Activated T-cell treated with anti-CD3 and anti-CD28 coated beads, Interleukin-2, amount 50 U/mL, for 48 hours (primary cell): ENCODE measurements at places on chromosomes 7 and 10.

- DNase-seq: no peak
These were observed 477.2 kb downstream of the GPAM start for GRCh38 chr10:111706331-111706730.

DNA sequence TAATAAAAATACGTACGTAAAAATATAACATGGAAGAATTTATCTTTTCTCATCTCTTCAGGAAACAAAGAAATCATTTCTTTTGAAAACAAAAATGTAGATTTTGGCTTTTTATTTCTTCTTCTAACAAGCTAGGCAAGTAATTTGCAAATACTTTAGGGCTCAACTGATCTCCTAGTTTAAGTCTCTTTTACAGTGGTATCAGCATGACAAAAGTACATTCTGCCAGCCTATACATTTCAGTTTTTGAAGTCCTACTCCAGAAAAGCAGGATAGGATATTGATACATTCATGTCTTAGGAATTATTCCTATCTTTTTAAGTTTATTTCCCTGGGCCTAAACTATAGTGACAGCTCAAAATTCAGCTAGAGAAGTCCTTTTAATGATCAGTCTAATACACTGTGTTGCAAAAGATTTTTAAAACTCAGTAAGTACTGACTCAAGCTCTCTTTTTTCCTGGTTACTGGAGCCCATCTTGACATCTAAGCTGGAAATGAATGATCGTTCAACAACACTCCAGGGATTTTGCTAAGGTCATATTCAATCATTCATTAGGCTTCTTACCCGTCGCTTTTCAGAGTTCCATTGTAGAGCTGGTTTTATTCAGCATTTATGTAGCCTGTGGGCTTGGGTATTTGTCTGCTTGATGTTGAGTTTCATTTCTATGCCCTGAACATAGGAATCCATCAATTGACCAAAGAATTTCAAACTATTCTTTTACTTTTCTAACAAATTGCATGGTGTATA, 12.2 kb upstream of the FAM53B start:
- DNase-seq: no peak

GRCh38 chr10:112361951-112362751, 11.8 kb upstream of the ACSL5 start:
- DNase-seq: no peak

DNA sequence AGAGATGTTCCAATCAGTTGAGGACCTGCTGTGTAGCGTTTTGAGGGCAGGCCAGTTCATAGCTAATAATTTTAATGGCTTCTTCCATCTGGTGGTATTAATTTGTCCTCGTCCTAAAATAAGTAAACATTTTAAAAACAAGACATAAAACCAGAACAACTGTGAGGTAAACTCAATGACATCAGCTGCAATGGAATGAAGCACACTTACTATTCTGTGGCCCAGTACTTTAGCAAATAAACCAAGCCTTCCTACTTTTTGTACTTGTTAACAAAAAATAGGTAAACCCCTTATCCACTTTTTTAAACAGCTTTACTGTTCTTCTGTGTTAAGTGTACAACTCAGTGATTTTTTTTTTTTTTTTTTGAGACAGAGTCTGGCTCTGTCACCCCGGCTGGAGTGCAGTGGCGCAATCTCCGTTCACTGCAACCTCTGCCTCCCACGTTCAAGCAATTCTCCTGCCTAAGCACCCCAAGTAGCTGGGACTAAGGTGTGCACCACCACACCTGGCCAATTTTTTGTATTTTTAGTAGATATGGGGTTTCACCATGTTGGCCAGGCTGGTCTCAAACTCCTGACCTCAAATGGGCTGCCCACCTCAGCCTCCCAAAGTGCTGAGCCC, 28.9 kb upstream of the FZD1 start:
- no peak for DNase-seq

DNA sequence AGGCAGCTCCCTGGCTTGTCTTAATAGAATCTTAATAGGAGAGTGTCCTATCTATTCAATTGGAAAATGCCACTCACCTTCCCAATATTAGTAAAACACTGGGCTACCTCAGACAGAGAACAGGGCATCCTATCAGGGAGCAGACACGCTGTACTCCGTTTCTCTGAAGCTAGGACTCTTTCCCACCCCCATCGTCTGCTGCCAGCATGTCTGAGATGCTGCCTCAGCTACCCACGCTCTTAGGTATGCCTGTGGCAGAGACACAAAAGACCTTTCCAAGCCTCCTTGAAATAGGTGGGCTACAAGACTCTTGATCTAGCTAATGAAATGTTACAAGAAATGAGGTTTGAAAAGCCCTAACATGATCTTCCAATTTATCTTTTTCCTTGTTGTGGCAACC, 2.5 kb upstream of the LRIT2 start:
- DNase-seq: no peak

- no peak for DNase-seq
These were observed 33.8 kb upstream of the RNF32 start for GRCh38 chr7:156606691-156607331.

- DNase-seq: no peak
These were observed 9.4 kb downstream of the FRG2B start for GRCh38 chr10:133617196-133617595.

- no peak for DNase-seq
These were observed 48.1 kb downstream of the ATRNL1 start for GRCh38 chr10:115141254-115141653.

DNA sequence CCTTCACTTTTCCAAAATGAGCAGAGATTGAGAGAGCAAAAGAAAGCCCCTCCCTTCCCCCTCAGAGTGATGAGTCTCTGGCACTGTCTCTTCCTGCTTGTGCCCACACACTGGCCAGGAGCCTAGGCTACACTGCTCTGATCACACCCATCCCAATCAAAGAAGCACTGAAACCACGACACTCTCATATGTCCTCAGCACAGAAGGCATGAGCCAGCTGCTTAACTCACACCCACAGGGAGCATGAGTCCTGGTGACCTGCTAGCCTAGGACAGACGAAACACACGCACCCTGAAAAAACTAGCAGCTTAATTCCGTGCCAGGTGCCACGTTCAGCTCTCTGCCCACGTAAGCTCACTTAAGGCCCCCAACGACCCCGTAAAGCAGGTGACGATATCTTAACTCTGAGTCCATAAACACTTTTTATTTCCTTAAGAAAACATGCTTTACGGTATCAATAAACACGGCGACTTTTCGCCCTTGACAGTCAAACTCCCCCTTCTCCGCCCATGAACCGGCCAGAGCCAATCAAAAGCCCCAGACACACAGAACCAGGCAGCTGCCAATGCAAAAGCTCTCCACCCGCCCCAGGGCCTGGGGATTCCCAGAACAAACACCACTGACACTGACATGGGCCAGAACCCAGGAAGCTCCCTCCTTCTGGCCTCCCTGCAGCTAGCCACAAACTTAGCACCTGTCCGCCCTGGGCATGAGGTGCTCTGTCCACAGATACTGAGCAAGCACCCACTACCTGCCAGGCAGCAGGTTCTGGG, 69.0 kb downstream of the TNRC18 start:
- DNase-seq: no peak

GRCh38 chr7:36570528-36571189, 153.6 kb downstream of the AOAH start:
- DNase-seq: no peak

GRCh38 chr7:157668221-157668883, 331.5 kb downstream of the DNAJB6 start:
- no peak for DNase-seq

- DNase-seq: no peak
These were observed 1210.4 kb downstream of the TYW1 start for GRCh38 chr7:68206946-68207485.

- DNase-seq: no peak
These were observed 359.0 kb upstream of the NPSR1 start for GRCh38 chr7:34299066-34299465.

DNA sequence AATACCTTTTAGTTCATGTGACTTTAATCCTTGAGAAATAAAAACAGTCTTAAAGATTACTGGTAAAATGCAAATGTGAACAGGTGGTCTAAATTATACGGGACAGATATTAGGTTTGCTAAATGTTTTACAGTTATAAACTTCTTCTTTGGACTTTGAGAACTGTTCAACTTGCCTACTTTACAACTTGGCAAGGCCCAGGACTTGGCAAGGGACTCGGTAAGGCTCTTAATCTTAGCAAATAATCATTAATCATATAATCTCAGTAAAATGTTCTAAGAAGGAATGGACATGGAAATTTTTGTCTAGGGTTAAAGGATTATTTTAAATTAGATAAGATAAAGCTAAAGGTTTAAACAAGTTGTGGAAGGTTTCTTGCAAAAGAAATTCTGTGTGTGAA, 4.8 kb upstream of the UBE2D4 start:
- no peak for DNase-seq

DNA sequence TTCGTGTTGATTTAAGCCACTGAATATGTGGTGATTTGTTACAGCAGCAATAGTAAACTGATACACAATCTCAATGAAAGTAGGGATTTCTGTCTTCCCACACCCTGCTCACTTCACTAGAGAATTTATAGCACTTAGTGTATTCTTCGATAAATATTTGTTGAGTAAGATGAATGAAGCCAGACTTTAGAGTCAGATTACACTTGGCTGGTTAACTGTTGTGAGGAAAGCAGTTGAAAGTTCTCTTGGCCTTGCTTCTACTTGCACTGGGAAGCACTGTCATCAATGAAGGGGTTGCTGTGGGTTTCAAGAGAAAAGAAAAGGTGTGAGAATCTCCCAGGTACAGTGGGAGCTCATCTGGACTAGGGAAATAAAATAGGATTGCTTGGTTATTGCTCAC, 82.1 kb upstream of the IGFBP3 start:
- no peak for DNase-seq

- no peak for DNase-seq
These were observed 171.1 kb upstream of the GRB10 start for GRCh38 chr7:50953820-50954219.

DNA sequence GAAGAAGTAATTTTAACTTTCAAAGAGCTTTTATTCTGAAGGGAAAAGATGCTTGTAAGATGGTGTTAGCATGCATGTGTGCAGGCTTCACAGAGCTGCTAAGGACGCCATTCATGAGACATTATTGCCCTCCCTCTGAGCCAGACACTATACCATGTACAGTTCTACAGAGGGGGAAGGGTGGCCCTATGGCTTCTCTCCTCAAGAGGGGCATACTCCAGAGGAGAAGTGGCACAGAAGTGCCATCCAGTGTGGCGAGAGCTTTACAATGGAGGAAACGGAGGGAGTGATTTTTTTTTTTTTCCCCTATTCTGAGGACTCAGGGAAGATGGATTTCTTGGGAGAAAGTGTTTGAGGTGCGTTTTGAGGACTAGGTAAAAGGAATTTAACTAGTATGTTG, 119.5 kb downstream of the BICC1 start:
- DNase-seq: no peak

DNA sequence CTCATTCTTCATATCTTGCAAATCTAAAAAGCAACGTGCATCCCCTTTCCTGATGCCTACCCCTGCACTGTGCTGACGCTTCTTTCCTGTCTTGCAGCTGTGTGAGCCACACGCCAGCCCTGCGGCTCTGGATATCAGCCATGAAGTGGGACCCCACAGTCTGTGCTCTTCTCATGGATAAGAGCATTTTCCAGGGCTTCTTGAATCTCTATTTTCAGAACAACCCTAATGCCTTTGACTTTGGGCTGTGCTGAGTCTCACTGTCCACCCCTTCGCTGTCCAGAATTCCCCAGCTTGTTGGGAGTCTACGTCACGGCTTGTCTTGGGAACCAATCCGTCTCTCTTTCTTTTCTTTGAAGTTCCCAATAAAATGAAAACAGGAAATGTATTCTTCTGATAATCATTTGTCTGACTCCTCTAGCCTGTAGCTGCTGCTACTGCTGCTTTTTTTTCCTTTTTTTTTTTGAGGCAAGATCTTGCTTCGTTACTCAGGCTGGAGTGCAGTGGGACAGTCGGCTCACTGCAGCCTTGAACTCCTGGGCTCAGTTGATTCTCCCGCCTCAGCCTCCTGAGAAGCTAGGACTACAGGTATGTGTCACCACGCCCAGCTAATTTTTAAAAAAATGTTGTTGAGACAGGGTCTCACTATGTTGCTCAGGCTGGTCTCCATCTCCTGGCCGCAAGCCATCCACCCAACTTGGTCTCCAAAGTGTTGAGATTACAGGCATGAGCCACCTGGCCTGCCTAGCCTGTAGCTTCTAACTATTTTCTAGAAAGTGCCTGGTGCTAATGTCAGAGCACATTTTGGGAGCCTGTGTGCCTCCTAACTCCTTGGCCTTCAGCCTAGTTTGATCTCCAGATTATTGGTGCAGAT, 30.3 kb downstream of the GSTO2 start:
- DNase-seq: no peak

DNA sequence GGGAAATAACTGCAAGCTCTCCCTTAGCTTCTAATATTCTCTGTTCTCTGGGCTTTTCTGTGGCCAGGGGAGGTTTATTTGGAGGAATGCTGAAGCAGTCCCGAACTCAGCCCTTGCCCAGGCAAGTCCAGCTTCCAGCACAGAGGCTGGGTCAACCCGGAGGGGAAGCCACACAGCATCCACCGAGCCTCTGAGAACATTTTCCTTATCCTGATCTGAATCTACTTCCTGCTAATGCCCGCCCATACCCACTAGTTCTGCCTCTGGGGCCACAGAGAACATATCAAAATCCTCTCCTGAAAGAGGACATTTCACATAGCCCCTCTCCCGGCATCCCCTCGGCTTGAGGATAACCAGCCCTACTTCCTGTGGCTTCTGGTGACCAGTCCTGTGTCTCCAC, 31.1 kb downstream of the SH3PXD2A start:
- no peak for DNase-seq

DNA sequence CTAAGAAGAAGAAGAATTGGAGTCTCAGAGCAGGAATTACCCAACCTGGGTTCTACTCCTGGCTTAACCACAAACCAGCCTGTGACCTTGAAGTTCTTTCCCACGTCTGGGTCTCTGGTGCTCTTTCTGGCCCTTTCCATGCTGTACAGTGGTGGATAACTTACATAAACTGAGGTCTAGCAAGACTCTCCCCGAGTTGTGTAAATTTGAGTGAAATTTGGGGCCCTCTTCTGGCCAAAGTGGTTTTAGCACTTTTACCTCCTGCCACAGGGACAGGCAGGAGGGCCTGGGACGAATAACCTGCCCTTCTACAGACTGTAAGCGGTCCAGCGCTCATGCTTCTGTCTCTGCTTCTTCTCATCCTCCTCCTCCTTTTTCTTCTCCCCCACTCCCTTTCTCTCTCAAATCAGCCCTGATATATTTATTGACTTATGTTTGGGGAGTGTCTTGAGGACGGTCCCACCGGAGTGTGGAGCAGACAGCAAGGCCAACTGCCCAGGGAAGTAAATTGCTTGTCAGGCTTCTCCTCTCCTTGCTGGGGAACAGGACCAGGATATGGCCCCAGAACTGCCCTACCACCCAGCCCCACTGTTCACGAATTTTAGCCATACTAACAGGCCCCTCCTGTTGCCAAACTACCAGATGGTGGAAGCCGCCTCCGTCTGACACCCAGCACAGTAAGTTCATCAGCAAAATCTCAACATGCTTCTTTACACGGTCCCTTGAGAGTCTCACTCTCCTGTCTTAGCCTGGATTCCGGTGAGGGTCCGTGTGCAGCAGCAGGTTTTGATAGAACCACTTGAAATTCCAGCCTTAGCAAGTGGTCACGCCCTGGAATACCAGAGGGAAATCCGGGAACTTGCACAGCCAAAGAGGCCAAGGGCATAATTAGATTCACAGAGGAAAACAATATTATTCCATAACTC, 4.0 kb upstream of the SH3PXD2A start:
- peak; percentile 74 for DNase-seq
